ENCODE measurements at places on chromosomes 2 and 18.

GRCh38 chr2:208207769-208208168 is 17.9 kb upstream of the C2orf80 start:
- no peak for DNase-seq

- DNase-seq: no peak
These were observed 86.5 kb upstream of the ACAA2 start for GRCh38 chr18:49899657-49900330.

- peak; percentile 76 for DNase-seq
These were observed 24.3 kb downstream of the FHOD3 start for GRCh38 chr18:36321658-36322407.

GRCh38 chr18:26657631-26658581 is 109.6 kb upstream of the KCTD1 start:
- peak; percentile 52 for DNase-seq

DNA sequence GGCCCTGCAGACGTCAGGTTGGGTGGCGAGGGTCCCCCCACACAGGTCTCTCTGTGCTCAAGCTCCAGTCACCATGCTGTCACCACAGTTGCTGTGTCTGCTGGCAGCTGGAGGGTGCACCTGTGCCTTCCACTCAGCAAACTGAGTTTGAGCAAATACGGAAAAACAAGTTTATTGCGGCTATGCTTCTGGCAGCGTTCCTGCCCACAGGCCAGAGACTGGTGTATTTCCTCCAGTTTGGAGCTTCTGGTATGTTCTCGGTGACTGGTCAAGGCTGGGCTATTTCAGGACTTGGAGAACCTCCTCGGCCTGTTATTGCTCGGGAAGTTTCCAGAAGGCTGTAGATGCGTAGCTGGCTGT is 132.6 kb downstream of the SEPTIN10 start:
- DNase-seq: no peak

- no peak for DNase-seq
These were observed 350.7 kb upstream of the MYT1L start for GRCh38 chr2:2681711-2682251.

DNA sequence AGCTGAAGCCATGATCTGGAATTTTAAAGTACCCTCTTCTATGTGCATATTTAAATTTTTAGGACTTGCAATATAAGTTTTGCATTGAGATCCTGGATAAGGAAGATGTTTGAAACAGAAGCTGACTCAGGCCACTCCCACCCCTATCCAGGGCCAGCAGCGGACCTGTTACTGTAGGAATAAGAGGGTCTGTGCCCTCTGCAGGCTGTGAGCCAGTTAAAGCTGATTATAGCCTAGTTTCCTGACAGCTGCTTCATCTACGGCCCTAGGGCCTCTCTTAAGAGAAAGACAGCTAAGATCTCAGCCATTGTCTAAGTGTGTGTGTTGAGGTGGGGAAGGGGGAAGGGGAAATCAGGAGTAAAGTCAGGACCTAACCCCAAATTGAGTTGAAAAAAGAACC is 234.0 kb downstream of the HAUS1 start:
- no peak for DNase-seq

DNA sequence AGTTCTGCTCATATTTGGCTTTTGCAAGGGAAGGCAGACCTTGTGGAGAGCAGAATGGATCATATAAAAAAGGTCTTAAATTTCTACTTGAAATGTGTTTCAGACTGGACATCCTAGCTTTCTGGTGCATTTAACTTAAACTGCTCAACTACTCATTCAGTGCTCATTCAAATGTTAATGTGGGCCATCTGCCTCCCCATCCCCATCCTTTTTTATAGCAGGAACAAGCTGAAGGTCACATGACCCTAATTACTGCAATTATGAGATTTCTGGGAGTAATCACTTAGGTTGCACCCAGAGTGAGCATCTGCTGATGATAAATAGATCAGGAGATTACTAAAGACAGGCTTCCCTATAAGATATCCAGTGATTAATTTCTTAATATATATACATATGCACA is 96.1 kb downstream of the MAP2 start:
- no peak for DNase-seq

GRCh38 chr18:59620381-59620780 is 76.8 kb downstream of the CCBE1 start:
- no peak for DNase-seq

DNA sequence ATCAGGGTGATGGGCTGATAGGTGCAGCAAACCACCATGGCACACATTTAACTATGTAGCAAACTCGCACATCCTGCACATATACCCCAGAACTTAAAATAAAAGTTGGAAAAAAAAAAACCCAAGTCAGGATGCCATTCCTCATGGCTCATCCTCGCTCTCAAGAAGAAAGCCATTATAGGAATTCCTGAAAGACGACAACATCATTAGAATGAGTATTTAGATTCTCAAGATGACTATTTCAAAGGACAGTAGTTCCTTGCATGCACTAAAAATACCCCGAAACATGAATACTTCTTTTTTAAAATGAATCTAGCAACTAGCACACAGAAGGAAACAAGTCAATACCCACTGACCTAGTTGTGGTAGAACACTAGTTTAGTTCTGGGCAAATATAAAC is 285.8 kb upstream of the REV1 start:
- DNase-seq: no peak

DNA sequence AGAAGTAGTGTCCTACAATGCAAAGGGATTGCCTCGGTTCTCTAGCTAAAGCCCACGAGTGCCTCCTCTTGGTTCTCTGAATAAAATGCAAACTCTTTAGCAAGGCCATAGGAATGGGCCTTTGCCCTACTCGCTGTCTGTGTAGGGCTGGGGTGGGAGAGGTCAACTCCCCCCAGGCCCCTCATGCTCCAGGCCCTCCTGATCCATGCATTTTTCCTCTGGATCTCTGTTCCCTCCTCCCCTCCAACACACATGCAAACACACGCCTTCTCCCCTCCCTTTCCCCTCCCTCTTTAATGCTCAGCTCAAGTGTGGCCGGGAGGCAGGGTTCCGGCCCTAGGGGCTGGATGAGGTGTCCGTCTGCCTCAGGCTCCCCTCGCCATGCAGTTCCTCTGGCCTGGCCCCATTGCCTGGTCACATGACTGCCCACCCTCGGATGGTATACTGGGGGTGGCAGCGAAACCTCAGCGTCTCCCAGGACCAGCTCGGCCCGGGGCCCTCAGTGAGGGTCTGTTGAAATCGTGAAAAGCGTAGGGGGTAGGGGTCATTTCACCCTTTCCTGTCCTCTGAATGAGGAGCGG is 14.9 kb upstream of the KLF11 start:
- DNase-seq: no peak

DNA sequence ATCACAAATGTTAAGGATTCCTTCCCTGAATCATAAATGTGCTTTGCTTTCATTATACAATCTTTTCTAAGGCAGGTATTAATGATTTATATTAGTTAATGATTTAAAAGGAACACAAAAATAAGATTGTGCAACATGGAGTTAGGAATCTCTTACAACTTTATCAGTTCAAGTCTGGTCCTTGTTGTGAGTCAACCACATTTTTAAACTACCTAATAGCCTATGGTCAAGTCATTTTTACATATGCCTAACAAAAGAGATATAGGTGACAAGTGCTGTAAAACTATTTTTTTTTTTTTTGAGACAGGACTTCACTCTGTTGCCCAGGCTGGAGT is 8.2 kb upstream of the INPP1 start:
- no peak for DNase-seq

GRCh38 chr2:18186816-18187613 is 308.5 kb downstream of the KCNS3 start:
- no peak for DNase-seq
